Activated CD4-positive, alpha-beta T cell treated with anti-CD3 and anti-CD28 coated beads for 1 hour (primary cell): ENCODE measurements at places on chromosomes 7 and 10.

GRCh38 chr7:8343556-8343955 lies 81.6 kb upstream of the ICA1 start:
- DNase-seq: no peak

- no peak for DNase-seq
These were observed 1040.2 kb upstream of the SORCS1 start for GRCh38 chr10:108204528-108205305.

GRCh38 chr7:18974803-18975202 lies 142.6 kb downstream of the TWIST1 start:
- no peak for DNase-seq

DNA sequence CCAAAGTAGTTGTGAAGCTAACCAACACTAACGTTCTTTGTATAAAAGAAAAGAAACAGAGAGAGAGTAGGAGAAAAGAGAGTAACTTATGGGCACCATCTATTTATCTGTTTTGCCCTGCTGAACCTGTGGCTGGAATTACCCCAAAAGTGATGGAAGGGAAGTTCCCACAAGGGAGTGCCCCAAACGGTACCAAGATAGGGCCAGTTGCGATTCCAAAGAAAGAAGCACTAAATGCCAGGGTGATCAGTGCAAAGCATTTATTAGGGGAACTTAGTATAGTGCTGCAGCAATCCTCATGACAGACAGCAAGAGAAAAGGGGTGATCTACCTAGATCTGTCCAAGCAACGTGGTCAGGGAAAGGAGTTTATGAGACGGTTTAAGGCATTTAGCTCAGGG lies 190.2 kb downstream of the SORCS3 start:
- no peak for DNase-seq

GRCh38 chr10:61960396-61961120 lies 59.1 kb downstream of the ARID5B start:
- no peak for DNase-seq

DNA sequence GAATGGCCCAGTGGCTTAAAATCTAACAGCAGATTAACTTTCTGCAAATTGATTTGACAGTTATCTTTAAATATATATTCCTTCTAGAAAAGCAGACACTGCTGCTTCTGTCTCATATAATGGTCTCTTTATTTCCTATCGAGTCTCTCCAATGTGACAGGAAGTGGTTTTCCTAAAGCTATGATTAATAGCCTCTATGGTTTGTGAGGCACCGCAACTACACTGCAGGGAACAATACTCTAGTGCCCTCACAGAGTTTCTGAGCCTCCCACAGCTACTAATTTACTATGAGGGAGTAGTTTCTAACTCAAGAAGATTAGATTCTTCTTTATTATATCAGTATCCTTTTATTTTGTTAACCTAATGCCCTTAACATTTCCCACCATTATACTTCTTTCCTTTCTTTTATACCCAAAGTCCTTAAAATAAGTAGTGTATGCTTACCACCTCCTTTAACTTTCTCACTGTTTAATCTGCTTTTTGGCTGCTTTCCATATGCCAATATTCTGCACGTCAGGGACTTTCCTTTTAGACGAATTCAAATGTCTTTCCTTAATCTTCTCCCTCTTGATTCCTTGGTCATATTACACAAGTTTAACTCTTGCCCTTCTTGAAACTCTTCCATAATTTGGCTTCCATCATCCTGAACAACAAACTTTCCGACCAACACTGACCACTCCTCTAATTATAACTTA lies 23.8 kb upstream of the AHR start:
- DNase-seq: no peak

- DNase-seq: no peak
These were observed 90.1 kb downstream of the NPSR1 start for GRCh38 chr7:34747867-34748727.

- DNase-seq: no peak
These were observed 135.7 kb downstream of the RSU1 start for GRCh38 chr10:16681521-16681920.

DNA sequence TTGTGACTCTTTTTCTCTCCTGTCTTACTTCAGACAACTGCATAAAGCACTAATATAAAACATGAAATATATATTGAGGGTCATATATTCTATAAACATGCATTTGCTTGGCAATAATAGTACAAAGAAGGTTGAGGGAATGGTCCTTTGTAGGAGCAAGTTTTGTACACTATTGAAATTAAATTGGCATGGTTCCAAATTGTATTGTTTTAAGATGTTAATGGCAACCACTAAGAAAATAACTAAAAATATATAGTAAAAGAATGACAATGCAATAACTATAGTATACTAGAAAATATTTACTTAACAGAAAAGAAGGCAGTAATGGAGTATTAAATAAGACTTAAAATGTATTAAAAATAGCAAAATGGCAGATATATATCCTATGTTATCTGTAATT lies 33.7 kb upstream of the KAT6B start:
- no peak for DNase-seq

DNA sequence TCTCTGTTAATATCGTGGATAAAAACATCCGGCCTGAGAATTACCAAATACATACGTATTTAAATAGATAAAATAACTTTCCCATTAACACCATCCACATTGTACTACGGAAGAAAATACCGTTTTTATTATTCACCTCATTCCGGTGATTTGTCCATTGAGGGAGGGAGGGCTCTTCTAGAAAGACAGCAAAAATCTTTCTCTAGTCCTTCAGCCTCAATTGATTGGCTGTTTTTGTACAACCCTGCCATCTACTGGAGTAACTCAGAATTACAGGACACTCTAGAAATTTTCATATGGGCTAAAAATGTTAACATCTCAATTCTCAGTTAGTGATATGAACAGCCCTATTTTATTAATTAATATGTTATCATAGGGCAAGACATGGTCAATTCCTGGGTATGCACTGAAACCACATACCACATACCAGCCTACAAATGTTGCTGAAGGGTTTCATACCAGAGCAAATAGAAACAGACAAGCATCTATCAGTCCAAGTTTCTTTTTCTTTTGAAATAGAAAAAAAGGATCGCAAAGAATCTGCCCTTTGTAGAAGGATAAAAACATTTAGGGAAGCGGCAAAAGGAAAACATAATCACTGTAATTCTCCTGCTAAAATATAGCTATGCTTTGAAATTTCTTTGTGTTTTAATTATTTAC lies 55.8 kb upstream of the CDCA7L start:
- DNase-seq: no peak

- no peak for DNase-seq
These were observed at the start of gene PTN for GRCh38 chr7:137343281-137343841. TSS of gene PTN (minus strand) at chr7:137343733. CDS start at chr7:137254973, 88,760 bp downstream.

GRCh38 chr10:88271761-88272543 lies 311.2 kb downstream of the RNLS start:
- no peak for DNase-seq

- DNase-seq: no peak
These were observed 9.6 kb upstream of the TACR2 start for GRCh38 chr10:69426376-69426727.

DNA sequence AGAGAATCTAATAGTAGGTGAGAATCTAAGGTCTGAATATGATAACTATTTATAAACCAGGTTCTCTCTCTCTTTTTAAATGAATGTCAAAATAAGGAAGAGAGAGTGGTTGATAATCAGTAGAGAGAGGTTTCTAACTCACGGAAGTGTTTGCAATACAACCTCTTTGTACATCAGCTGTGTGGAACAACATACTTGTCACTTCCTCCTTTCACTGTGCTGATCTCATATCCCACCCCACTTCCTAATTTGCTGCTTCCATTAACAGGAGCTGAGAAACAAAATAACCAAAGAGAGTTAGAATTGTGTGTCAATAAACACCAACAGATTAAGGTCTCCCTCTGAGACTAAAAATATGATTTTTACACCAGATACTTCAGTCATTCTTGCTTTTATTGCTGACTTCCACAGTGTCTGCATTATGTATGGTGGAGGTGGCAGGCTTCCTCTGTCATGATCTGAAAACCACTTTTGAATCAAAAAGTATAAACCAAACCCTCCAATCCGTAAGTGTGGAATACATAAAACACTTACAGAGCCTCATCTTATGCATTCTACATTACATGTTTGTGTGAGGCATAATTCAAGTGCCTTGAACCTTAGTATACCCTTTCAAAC lies 25.0 kb downstream of the CACUL1 start:
- DNase-seq: no peak

DNA sequence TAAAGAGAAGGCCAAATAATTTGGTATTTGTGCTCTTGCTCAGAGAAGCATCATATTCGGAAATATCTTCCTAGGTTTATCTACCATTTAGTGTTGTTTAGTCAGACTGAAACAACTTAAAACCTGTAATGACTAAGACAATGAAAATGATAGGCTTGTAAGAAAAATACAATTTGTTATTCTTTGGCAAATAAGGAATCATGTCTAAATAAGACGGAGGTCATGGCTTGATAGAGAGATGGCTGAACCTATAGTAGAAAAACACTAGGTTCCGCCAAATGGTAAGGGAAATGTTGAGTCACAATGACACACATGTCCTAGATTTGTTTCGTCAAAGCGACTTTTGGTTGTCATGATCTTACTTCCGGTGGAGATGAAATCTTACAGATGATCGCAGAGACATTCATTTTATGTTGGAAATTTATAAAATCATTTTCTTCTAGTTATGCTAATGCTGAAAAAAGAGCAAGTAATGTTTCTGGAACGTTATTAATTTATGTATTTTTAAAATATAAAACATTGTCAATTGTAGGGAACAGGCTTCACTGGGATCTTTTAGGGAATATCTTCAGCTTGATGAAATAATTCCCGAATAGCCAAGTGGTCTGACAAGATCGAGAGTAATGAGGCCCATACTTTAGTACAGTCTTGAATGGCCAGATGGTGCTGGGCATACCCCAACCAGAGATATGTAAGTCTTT lies 1.0 kb downstream of the SRGN start:
- no peak for DNase-seq

DNA sequence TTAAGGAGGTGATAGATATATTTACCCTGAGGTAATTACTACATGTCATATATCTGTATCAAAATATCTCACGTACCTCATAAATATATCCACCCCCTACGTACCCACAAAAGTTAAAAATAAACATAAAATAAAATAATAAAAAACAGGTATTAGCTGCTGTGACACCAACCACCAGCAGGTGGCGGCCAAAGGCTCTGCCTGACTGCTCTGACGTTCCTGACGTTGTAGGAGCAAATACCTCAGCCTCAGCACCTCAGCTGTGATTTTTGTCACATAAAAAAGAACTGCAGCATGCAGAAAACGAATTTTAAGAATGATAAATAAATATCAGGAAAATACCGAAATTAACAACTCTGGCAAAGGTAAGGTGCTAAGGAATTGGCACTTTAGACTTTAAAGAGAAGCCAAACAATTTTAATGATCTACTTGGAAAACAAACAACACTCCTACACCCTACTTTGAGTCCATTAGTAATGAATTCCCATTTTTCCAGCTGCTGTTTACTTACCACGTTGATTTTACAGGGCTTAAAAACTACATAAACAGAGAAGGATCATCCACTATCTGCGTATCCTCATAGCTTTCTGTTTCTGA lies 125.4 kb upstream of the TARP start:
- DNase-seq: peak; percentile 43

DNA sequence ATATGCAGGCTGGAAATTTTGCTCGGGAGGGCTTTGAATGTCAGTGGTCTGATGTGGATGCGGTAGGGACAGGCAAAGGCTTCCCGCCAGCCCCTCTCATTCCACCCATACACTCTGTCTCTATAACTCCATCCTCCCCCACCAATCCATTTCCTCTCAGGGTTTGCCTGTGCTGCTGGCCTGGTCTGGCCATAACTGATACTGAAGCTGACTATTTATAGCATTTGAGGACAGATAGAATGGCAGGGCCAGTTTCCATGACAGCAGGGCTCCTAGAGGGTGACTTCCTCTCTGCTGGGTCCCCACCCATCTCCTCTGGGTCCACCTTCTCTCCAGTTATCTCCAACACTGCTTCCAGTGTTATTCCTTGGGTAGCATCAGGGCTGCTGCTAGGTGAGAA lies 6.6 kb upstream of the PDLIM1 start:
- no peak for DNase-seq

DNA sequence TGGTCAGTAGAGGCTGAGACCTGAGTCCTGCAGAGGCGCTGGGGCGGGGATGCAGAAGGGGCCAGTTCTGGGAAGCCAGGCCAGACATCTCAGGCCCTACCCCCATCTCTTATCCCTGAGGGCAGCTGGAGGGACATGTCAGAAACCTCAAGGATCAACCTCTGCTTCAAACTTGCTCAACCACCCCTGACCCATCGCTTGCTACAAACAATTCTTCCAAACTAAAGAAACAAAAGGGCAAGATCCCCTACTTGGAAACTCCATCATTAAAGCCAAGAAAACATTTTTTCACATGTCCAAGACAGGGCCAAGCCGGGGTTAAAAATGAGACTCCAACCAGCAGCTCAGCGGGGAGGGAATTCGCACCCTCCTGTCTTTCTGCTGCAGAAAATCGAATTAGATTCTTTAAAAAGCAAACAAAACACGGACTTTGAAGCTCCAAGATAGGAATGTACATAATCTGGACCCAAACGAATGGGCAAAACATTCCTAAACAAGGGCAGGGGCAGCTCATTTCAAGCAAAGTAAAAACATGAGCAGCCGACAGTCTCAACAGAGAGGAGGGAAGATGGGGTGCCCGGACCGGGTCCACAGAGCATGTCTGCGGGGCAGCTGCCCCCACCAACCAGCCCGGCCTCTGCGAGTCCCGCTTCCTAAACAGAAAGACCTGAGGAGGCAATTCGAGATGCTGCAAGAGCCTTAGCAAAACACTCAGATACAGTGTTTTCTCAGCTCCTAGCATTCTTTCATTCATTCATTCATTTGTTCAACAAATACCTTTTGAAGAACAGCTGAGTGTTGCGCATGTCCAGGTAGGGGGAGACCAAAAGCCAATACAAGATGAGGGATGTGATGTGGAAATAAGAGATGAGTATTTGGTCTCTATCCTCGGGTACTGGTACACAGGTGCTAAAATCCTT lies 44.8 kb downstream of the CHST15 start:
- no peak for DNase-seq

GRCh38 chr10:98458809-98459784 lies 12.4 kb upstream of the HPS1 start:
- DNase-seq: no peak

- no peak for DNase-seq
These were observed 124.1 kb downstream of the LMBR1 start for GRCh38 chr7:156768698-156769472.

DNA sequence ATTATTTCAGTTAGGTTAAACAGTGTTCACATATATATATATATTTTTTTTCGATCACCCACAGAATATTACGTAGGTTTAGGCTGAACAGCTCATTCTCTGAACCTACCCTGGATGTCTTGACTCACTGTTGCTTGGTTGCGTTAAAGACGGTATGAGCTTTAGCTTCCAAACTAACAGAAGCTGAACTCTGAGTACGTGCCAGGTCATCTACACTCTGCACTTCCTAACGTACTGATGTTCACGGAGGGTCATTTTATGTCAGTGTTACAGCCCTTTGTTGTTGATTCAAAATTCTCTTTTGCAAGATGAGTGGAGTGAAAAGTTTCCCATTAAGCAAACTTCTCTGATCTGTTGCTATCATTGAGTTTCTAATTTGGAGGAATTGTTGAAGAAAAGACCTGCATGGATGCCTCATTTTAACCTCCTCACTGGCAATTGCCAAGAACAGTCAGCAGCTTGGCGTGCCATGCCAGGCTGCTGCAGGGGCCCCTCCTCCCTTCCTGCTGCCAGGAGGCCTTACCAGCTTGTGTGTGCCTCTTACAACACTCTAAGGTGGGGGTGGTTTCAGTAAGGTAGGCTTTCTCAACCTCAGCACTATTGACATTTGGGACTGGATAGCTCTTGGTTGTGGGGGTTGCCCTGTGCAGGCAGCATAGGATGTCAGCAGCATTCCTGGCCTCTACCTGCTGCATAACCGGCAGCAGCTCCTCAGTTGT lies 44.3 kb downstream of the INSYN2A start:
- DNase-seq: no peak
